ENCODE measurements at places on chromosomes 7 and 10. TPM values are rescaled to one million over a fixed set of nuclear protein-coding genes. Genes with fewer than 3 reads are reported as not detected.

ZNF789 gene
- total RNA-seq: 17.1 TPM

RET gene
- total RNA-seq: 0.28 TPM

CTAGE15 gene
- total RNA-seq: 0.31 TPM

- no peak overlapping the region for H3K27ac ChIP-seq
- H3K36me3 ChIP-seq: peaks cover 32% of the 10 kb centered on the region
- H3K4me1 ChIP-seq: peaks cover 21% of the 10 kb centered on the region
Observed at GRCh38 chr7:140542228-140542603, 62.9 kb upstream of the MKRN1 start.

GRCh38 chr10:72257051-72257892 lies 16.5 kb upstream of the DDIT4 start:
- no peak for DNase-seq
- peaks cover 6% of the 10 kb centered on the region for H3K27me3 ChIP-seq
- H3K4me3 ChIP-seq: no peak overlapping the region
- H3K27ac ChIP-seq: no peak overlapping the region
- peaks cover 31% of the 10 kb centered on the region for H3K4me1 ChIP-seq

DNA sequence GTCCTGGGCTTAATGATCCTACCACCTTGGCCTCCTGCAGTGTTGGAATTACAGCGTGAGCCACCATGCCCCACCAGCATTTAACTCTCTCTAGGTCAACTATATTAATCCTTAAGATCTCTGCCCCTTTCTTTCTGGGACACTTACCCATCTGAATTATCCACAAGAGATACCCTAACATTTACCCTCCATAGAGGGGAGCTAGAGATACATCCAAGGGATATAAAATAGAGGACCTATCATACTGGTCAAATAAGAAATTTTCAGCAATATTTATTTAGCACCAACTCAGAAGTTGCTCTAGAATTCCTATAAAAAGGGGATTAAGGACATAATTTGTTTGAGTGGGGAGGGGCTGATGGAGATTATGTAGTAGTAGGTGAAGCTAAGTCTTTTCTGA lies 96.5 kb downstream of the OTUD1 start:
- H3K27me3 ChIP-seq: peaks cover 2% of the 10 kb centered on the region
- H3K4me3 ChIP-seq: no peak overlapping the region
- DNase-seq: no peak

DNA sequence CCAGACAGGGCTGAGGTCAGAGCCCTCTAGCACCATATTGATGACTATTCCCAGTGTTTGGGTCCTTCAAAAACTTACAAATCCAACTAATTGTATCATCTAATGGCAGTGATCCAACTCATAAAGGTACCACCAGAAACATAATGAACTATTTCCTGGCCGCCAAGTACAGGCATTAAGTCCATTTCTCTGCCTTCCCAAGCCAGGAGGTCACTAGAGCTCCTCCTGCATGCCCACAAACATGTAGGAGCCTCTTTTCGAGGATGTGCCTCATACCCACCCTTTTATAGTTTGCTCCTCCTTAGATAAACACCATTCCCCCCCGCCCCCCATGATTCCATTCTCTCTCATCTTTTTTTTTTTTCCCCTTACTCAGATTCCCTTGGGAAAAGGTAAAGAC lies 91.3 kb downstream of the CHN2 start:
- peaks cover 7% of the 10 kb centered on the region for H3K4me1 ChIP-seq
- peaks cover under 1% of the 10 kb centered on the region for H3K27me3 ChIP-seq
- no peak for DNase-seq

DNA sequence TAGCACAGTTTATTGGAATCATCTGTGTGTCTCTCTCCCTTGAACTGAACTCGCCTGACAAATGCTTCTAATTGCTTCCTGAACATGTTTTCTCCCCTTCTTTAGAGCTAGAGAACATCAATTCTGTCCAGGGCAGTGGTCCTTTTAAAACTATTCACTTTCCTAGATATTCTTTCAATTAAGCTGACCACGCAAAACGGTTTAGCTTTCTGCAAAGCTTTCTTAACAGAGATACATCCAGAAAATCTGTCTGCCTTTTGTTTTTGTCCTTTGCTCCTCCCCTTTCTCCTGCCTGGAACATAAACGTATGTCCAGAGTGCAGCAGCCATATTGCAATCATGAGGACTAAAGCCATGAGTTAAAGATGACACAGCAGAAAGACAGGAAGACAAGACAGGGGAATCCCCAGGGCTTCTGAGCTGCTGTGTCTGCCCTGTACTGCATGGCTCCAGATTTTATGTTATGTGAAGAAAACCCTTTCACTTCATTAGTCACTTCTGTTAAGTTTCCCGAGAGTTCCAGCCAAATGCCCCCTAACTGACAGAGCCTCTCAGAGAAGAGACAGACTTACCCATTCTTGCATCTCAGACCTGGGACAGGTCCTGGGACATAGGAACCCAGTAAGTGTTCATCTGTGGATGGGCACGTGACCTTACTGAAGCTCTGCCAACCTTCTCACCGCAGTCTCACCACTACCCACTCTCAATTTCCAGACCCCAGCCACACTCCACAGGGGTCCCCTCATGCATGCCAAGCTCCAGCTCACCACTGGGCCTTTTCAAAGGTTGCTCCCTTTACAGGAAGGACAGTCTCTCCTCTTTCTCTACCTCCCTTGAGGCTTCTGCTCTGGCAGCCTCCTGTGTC lies 35.0 kb upstream of the CPXM2 start:
- H3K4me3 ChIP-seq: no peak overlapping the region
- no peak for DNase-seq
- peaks cover 2% of the 10 kb centered on the region for H3K27me3 ChIP-seq
- H3K36me3 ChIP-seq: peaks cover 3% of the 10 kb centered on the region
- H3K27ac ChIP-seq: no peak overlapping the region
- no peaks in the 10 kb centered on the region for H3K4me1 ChIP-seq

DNA sequence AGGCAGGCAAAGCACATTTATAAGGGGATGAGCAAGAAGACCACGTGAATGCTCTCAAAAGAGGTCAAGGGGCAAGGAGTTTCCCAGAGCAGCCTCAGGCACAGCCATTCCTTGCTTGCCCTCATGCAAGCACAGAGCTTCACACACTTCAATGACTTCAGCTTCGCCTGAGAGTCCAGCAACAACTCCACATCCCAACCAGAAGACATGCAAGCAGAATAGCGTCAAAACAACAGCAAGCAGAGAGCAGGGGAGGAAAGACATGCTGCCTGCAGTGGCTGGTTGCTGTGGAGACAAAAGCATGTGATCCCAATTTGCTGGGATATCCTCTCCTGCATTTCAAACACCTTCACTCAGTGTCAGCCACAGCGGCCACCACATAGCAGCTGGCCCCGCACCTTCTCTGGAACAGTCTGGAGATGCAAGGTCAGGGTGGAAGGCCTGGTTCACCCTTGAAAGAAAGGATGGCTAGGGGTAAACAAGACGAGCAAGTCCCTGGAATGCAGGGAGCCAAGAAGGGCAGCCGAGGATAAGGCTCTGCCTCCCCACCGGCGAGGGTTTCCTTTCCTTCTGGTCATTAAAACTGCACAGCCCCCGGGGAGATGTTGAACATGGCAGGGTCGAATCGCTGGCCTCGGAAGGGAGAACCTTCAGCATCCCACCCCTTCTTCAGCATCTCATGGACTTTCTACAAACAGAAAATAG lies 60.2 kb upstream of the CAMK2B start:
- peaks cover 7% of the 10 kb centered on the region for H3K27me3 ChIP-seq
- H3K36me3 ChIP-seq: peaks cover 33% of the 10 kb centered on the region
- DNase-seq: no peak
- no peak overlapping the region for H3K27ac ChIP-seq
- H3K4me3 ChIP-seq: peak overlapping the region; percentile 74
- peaks cover 10% of the 10 kb centered on the region for H3K4me1 ChIP-seq

DNA sequence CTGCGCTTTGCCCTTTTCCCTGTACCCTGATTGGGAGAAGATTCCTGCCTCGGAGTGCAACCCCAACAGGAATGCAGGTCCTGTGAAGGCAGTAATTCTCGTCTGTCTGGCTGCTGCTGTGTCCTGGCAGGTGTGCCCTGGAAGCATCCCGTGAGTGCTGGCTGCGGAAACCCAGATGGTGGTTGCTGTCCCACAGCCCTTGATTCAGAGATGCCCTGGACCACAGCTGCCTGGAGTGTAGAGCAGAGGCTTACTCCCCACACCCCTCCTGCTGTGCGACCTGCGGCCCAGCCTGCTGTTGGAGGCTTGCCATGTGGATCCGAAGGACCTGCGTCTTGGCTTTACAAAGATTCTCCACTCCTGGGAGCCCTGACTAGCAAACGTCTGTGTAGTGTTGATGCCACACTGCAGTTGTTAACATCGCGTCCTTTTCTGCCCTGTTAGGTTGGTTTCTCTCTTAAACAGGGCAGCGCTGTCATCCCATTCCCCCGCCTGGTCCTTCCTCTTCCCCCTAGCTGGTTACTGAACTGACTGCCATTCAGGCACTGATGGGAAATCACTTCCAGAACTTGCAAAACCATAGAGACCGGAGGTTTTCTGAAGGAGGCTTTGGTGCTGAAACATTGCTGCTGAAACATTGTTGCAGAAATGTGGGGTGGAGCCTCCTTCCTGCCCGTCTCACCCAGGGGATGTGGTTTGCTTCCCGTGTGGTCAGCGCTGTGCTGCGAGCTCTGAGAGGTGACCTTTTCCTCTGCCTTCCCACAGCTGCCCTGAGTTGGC lies 53.3 kb downstream of the DNAJB6 start:
- H3K27me3 ChIP-seq: peaks cover 3% of the 10 kb centered on the region
- H3K4me1 ChIP-seq: peaks cover 8% of the 10 kb centered on the region
- H3K27ac ChIP-seq: peak overlapping the region; percentile 39
- peaks cover 20% of the 10 kb centered on the region for H3K36me3 ChIP-seq

DNA sequence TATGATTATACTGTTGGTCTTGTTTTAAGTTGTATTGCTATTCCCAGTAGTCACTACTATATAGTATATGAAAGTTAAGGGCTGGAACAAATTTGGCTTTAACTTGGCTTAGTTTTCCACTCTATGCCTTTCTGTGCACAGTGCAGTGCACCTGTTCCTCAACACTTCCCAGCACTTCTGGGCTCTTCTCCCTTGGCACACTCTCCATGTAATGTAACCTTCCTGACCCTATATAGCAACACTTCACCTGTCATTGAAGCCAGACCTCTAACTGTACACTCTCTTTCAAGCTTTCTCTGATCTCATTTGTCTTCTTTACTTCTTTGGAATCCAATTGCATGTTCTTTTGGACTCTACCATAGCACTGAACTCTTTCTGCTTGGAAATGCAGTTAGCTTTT lies 83.9 kb upstream of the SMIM30 start:
- no peak overlapping the region for H3K4me3 ChIP-seq
- no peaks in the 10 kb centered on the region for H3K36me3 ChIP-seq
- no peak overlapping the region for H3K27ac ChIP-seq
- no peaks in the 10 kb centered on the region for H3K27me3 ChIP-seq

Measured in endothelial cell (in vitro differentiated cells).